ENCODE measurements at places on chromosomes 5 and 9. TPM values are rescaled to one million over a fixed set of nuclear protein-coding genes. Genes with fewer than 3 reads are reported as not detected.

DNA sequence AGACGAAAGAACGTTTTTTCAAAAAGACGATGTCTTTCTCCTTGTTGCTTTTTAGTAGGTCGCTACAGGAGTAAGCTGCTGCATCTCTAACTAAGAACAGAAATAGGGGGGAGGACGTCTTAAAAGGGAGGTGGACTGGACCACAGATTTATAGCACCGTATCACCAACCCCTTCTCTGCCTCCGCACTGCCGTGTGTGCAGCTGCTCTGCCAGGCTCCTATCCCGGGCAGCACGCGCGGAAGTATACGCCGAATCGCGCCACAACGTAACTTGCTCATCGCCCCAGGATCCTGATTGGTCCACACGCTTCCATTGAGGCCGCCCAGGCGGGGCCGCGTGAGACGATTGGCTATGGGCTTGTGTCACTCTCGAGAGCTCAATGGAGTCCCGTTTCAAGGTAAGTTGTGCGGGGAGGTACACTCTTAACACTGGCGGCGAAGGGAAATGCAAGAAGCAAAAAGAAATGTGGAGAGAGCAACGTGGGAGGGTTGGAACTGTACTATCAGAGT, at the start of gene ELAVL2:
ELAVL2 (minus strand) TSS at position 121 of the 510 bp plus-strand sequence. CDS start 64,006 bp downstream, outside the sequence.
- H3K27me3 ChIP-seq = peaks cover 99% of the 10 kb centered on the region
- no peak within 1 kb of the TSS for H3K27ac ChIP-seq
- peak; percentile 94 for DNase-seq
- peak within 1 kb of the TSS; percentile 55 for H3K4me3 ChIP-seq
- H3K4me1 ChIP-seq = peaks cover 29% of the 10 kb centered on the region

GRCh38 chr5:7930011-7930410, 61.1 kb downstream of the MTRR start:
- H3K27ac ChIP-seq = no peak overlapping the region
- no peaks in the 10 kb centered on the region for H3K27me3 ChIP-seq
- H3K4me1 ChIP-seq = no peaks in the 10 kb centered on the region

Gene PCDHA9
- total RNA-seq = 0.68 TPM

GRCh38 chr9:4739587-4740387, 1.2 kb downstream of the AK3 start:
- no peaks in the 10 kb centered on the region for H3K36me3 ChIP-seq
- H3K27ac ChIP-seq = peak overlapping the region; percentile 98
- H3K4me3 ChIP-seq = peak overlapping the region; percentile 79
- peaks cover 24% of the 10 kb centered on the region for H3K4me1 ChIP-seq
- DNase-seq = peak; percentile 39

DNA sequence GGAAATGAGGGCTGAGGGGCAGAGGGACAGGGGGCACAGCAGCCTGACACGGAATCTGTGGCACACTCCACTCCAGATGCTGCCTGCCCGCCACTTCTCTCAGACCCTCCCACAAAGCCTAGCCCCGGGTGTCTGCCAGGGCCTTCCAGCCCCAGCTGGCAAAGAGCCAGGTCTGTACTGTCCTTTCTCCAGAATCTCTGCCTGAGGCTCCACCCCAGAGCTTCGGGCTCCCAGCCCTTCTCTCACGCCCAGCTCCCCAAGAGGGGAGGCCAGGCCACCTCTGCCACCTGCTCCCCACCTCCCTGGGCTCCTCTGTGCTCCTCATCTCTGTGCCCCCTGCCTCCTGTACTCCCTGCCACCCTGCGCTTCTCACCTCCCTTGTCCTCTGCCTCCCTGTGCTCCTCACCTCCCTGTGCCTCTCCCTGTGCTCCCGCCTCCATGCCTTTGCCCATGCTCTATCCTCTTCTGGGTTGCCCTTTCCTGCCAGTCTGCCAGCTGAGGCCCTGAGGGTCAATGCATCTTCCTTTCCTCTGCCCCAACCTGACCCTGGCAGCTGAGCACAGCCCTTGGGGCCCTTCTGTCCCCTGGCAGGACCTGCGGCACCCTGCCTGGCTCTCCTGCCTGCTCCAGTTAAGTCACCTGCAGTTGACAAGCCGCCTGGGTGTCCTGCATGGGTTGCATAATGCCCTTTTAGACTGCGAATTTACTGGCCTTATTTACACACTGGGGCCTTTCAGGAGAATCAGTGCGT, 36.4 kb downstream of the RASGEF1C start:
- no peak for DNase-seq
- H3K4me3 ChIP-seq = no peak overlapping the region
- peaks cover 8% of the 10 kb centered on the region for H3K27me3 ChIP-seq
- H3K27ac ChIP-seq = no peak overlapping the region
- H3K4me1 ChIP-seq = no peaks in the 10 kb centered on the region

DNA sequence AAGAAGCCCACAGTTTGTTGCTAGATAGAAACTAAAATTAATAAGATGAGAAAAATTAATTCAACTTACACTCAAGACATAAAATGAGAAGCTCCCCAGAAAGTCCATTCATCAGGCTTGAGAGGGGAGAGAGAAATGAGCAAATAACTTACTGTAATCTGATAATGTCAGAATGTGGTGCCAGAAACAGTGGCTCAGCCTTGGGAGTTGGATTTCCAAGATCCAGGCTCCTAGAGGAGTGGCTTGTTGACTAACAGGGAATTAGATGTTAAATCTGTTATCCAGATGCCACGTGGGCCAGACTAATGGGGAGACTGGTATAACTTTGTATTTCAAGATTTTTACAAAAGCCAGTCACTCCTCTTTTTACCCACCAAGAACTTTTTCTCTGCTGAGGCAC, 458.2 kb downstream of the GADD45G start:
- no peaks in the 10 kb centered on the region for H3K4me1 ChIP-seq
- no peak overlapping the region for H3K27ac ChIP-seq
- DNase-seq = no peak

Gene RORB
- 0.27 TPM for total RNA-seq

Gene ANKS6
- total RNA-seq = 25.9 TPM

GRCh38 chr9:129012343-129012742, 15.8 kb downstream of the SH3GLB2 start:
- no peaks in the 10 kb centered on the region for H3K4me1 ChIP-seq
- no peak overlapping the region for H3K4me3 ChIP-seq
- H3K27ac ChIP-seq = no peak overlapping the region
- no peak for DNase-seq
- H3K27me3 ChIP-seq = no peaks in the 10 kb centered on the region

DNA sequence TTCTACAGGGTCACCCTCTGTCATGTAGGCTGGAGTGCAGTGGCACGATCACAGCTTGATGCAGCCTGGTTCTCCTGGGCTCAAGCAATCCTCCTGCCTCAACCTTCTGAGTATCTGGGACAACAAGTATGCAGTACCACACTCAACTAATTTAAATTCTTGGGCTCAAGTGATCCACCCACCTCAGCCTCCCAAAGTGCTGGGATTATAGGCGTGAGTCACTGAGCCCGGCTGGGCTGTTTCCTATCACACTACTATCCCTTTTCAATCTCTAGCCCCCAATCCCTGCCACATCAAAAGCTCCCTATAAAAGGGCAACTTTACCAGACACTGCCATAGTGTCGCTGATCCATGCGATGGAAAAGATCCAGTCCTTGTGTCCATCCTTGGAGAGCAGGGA, 20.4 kb downstream of the DCAF12 start:
- H3K36me3 ChIP-seq = no peaks in the 10 kb centered on the region
- no peaks in the 10 kb centered on the region for H3K27me3 ChIP-seq
- DNase-seq = no peak
- H3K4me3 ChIP-seq = no peak overlapping the region
- no peaks in the 10 kb centered on the region for H3K4me1 ChIP-seq

DNA sequence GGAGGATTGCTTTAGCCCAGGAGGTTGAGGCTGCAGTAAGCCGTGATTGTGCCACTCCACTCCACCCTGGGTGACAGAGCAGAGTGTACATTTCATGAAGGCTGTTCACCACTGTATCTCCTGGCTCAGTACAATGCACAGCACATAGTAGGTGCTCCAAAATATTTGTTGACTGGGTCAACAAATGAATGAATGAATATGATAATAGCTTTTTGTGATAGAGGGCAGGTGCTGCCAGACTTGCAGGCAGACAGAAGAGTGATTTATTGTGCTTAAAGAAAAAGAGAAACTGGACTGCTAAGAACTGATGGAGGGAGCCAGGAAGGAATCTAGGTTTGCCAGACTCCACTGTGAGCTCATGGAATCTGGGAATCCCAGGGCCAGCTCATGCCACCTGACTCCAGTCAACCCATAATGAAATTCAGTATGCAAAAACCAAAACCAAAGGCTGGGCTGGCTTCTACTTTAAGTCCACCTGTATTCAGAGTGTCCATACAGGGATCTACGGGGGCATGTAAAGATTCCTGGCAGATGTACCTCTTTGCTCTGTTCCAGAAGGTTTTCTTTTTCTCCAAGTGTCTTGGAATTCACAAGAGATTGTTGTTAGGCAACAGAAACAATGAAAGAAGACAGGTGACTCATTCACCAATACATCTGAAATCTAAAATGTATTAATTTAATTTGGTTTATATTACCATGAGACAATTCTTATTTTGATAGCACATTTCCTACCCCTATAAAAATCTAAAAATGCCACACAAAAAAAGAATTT, 15.5 kb upstream of the CTNNA1 start:
- no peak for DNase-seq
- no peaks in the 10 kb centered on the region for H3K4me1 ChIP-seq
- no peak overlapping the region for H3K27ac ChIP-seq

Gene IFNK
- not detected for total RNA-seq

Gene AHRR
- total RNA-seq = 1.5 TPM

Gene RNF183
- not detected for total RNA-seq

- no peak overlapping the region for H3K4me3 ChIP-seq
- no peaks in the 10 kb centered on the region for H3K4me1 ChIP-seq
- H3K36me3 ChIP-seq = no peaks in the 10 kb centered on the region
- H3K27ac ChIP-seq = no peak overlapping the region
- DNase-seq = no peak
These were observed 229.1 kb upstream of the TBCA start for GRCh38 chr5:78005021-78005785.

Gene RNF180
- 8.0 TPM for total RNA-seq

Gene EIF4E1B
- not detected for total RNA-seq

GRCh38 chr5:111254613-111255012, 30.4 kb downstream of the CAMK4 start:
- H3K27ac ChIP-seq = no peak overlapping the region
- H3K4me3 ChIP-seq = no peak overlapping the region
- no peaks in the 10 kb centered on the region for H3K36me3 ChIP-seq
- no peaks in the 10 kb centered on the region for H3K4me1 ChIP-seq

- peaks cover 12% of the 10 kb centered on the region for H3K4me1 ChIP-seq
- no peak overlapping the region for H3K4me3 ChIP-seq
- H3K27me3 ChIP-seq = no peaks in the 10 kb centered on the region
- no peaks in the 10 kb centered on the region for H3K36me3 ChIP-seq
These were observed 182.2 kb downstream of the AUH start for GRCh38 chr9:91179237-91180138.

DNA sequence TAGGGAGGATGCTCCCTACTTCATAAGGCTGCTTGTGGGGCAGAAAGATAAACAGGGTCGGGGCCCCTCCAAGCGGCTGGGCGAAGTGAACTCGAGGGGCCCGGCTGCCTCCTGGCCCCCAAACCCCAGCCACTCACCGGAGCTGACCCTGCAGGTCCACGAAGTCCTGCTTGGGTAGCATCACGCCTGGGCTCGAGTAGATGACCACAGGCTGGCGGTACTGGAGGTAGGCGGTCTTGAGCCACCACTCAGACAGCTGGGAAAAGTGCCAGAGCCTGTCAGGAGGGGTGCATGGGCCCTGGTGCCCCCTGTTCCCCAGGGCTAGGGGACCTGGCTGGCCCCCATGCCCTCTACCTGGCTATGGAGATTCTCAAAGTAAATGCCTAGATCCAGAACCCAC, 6.5 kb downstream of the CRAT start:
- no peaks in the 10 kb centered on the region for H3K27me3 ChIP-seq
- peaks cover 6% of the 10 kb centered on the region for H3K36me3 ChIP-seq
- peaks cover 19% of the 10 kb centered on the region for H3K4me1 ChIP-seq
- H3K4me3 ChIP-seq = no peak overlapping the region
- no peak for DNase-seq
- H3K27ac ChIP-seq = no peak overlapping the region

- no peak for DNase-seq
- peaks cover 44% of the 10 kb centered on the region for H3K27me3 ChIP-seq
- H3K27ac ChIP-seq = no peak overlapping the region
- H3K36me3 ChIP-seq = no peaks in the 10 kb centered on the region
- peaks cover 11% of the 10 kb centered on the region for H3K4me1 ChIP-seq
These were observed 18.4 kb downstream of the SLC6A18 start for GRCh38 chr5:1243487-1244130.

- no peak overlapping the region for H3K27ac ChIP-seq
- DNase-seq = no peak
- H3K36me3 ChIP-seq = no peaks in the 10 kb centered on the region
These were observed 157.8 kb downstream of the MED10 start for GRCh38 chr5:6220346-6221088.

Gene FAF2
- 32.4 TPM for total RNA-seq

- H3K27ac ChIP-seq = no peak overlapping the region
- peaks cover 16% of the 10 kb centered on the region for H3K4me1 ChIP-seq
- peaks cover 3% of the 10 kb centered on the region for H3K27me3 ChIP-seq
- H3K36me3 ChIP-seq = no peaks in the 10 kb centered on the region
- peak; percentile 5 for DNase-seq
These were observed 26.9 kb downstream of the EXOC3 start for GRCh38 chr5:469752-470483.

DNA sequence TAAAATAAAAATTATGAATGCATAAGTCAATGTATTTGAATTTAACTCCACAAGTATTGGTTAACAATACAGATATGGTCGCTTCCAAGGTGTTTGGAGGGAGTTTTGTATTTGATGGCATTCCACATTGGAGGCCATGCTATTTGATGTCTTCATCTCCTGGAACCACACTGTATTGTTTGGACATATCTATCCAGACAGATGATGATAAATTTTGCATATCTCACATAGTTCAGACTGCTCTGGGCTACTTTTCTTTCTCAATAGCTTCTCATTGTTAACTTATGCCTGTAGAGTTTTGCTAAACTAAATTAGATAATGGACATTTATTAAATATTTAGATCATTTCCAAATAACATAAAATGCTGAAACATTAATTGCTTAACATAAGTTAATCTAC, 58.0 kb downstream of the CDKN2A start:
- no peak overlapping the region for H3K4me3 ChIP-seq
- H3K27ac ChIP-seq = no peak overlapping the region
- no peaks in the 10 kb centered on the region for H3K27me3 ChIP-seq
- DNase-seq = no peak
- H3K4me1 ChIP-seq = no peaks in the 10 kb centered on the region

Data from transverse colon (tissue), 4 donors.